Activated CD4-positive, CD25-positive, alpha-beta regulatory T cell (primary cell): ENCODE measurements at places on chromosomes 1 and 21.

- no peak for DNase-seq
These were observed 27.8 kb downstream of the GBP6 start for GRCh38 chr1:89391686-89392085.

GRCh38 chr1:182415789-182416188 is 15.3 kb upstream of the TEDDM1 start:
- DNase-seq, result no peak

DNA sequence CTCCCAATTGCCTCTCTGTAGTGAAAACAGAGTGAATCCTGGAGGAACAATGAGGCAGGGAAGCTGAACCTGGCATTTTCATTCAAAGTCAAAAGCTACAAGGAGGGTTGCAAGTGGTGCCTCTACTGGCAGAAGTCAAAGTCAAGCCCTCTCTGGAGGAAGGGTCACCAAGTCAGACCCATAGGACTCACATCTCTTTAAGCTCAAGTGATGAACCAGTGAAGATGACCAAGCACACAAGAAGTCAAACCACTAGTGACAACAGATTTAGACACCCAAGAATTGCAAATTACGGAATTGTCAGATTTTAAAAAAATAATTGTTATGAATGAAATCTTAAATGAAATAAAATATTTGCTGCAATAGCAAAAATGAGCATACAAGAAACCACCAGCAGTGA is 81.1 kb upstream of the ATP1B1 start:
- no peak for DNase-seq

DNA sequence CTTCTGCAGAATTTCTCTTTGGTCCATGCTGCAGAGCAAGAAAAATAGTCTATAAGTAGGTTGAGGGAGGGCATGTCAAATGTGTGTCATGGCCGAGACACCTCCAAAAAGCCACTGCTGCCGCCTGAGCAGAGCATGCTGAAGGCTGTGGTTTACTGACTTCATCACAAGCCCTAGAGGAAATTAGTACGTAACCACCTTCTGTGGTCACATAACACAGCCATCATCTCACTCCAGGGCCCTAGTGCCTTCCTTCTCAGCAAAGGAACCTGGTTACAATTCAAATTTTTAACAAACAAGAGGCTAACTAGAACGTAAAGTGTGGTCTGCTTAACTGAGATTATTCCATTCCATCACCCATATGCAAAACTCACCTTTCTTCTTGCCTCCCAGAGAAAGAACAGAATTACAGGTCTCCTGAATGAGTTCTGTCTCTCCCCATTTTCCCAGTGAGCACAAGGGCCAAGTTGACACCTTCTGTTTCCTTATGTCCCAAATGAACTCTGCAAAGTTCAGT is at the start of gene PTPN22:
Gene PTPN22, minus strand, starts transcription at position 116 of the 517 bp plus-strand sequence.
- peak; percentile 60 for DNase-seq

DNA sequence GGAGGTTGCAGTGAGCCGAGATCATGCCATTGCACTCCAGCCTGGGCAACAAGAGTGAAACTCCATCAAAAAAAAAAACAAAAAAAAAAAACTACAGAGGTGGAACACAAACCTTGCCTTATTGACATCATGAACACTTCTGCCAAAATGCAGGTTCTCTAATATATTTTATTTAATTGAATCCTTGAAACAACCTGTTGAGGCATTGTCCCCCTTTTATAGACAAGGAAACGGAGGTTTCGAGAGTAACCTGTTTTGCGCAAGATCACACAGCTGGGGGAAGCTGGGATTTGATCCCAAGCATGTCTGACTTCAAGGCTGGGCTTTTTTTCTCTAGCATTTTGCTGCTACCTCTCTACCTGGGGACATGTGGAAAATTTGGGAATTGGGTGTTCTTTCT is 2.8 kb downstream of the SZRD1 start:
- no peak for DNase-seq

- DNase-seq, result no peak
These were observed 3.8 kb upstream of the SLC50A1 start for GRCh38 chr1:155131856-155132255.

GRCh38 chr1:172485626-172486025 is 41.8 kb upstream of the PIGC start:
- DNase-seq, result no peak

- peak; percentile 81 for DNase-seq
These were observed 28.3 kb downstream of the EIF2D start for GRCh38 chr1:206583707-206584648.

- DNase-seq, result no peak
These were observed 54.5 kb downstream of the COL6A1 start for GRCh38 chr21:46035809-46036695.

- no peak for DNase-seq
These were observed 33.8 kb upstream of the FGGY start for GRCh38 chr1:59263111-59263510.

DNA sequence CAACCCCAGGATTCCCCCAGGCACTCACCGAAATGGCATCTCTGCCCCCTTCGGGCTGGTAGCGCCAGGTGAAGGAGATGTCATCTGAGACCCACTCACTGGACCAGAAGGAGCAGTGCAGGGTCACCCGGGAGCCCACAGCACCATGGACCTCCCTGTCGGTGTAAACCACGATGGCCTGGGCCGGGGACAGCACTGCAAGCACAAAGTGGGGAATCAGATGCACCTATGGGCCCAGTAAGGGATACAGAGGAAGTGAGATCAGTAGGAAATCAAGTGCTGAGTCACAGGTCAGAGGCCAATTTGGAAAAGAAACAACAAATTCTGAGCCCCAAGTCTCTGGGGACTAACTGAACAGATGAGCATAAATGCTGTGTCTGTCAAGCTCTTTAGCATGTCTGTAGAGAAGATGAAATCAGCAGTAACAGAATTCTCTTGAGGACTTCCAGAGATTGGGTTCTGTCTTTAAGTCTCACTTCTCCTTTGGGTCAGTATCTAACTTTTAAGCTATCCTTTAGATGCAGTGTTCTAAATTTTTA is 2.5 kb downstream of the MPZ start:
- DNase-seq, result no peak

GRCh38 chr1:231274119-231274825 is 33.3 kb downstream of the GNPAT start:
- DNase-seq, result no peak

- DNase-seq, result no peak
These were observed 9.7 kb upstream of the ARHGEF16 start for GRCh38 chr1:3444736-3445135.

- no peak for DNase-seq
These were observed 26.8 kb downstream of the NFIA start for GRCh38 chr1:61109158-61109557.

DNA sequence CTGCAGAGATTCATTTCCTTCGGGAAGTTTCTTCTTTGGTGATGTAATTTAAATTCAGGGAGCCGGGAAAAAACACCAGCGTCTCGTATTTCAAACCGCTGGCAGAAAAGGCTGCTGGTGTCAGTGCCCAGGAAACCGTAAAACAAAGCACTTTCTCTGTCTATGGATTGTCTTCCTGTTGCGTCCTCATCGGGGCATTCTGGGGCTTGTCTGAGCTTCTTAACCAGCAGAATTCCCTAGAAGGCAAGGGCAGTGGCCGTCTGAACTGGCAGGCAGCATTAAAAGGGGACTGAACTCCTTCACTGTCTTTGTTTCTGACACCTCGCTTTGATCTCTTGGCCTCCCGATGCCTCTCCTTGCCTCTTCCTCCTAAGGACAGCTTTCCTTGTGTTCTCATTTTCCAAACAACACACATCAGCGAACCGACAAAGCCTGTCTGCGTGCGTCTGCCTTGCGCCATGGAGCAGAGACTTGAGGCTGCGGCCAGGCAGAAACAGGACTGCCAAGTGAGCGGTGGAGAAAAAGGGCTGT is 391.6 kb upstream of the VAMP3 start:
- DNase-seq, result no peak

- DNase-seq, result no peak
These were observed 241.7 kb downstream of the ADGRL2 start for GRCh38 chr1:82042306-82043060.

DNA sequence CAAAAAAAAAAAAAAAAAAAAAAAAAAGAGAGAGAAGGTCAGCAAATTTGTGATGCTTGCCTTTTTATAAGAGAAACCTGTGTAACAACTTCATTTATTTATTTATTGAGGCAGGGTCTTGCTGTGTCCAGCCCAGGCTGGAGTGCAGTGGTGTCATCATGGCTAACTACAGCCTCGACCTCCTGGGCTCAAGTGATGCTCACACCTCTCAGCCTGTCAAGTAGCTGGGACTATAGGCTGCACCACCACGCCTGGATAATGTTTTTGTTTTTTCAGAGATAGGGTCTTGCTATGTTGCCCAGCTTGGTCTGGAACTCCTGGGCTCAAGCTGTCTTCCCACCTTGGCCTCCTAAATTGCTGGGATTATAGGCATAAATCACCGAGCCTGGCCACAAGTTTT is 42.4 kb downstream of the DHCR24 start:
- no peak for DNase-seq

- DNase-seq, result no peak
These were observed 299.6 kb downstream of the USH2A start for GRCh38 chr1:216123446-216124191.

GRCh38 chr1:178706432-178706831 is 18.6 kb upstream of the RALGPS2 start:
- no peak for DNase-seq

DNA sequence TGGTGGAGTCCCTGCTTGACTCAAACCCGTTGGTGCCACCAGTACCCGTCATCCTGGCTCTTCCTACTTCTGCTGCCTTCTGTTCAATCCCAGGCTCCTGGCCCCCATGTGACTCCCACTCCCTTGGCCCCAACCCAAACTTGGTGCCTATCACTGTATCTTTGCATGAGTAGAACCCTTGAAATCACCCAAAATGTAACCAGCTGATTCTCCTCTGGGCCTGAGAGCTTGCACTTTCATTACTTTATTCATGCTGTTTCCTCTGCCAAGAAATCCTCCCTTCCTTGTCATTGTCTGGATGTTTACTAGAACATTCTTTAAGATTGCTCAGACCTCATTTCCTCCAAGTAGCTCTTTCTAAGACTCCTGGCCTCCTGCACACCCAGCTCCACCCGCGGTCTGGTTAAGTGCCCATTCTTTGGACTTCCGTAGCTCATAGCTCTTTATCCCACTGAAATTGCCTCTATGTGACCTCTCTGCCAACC is 15.7 kb downstream of the PTAFR start:
- no peak for DNase-seq

GRCh38 chr1:242065813-242066212 is 66.9 kb upstream of the MAP1LC3C start:
- DNase-seq, result no peak
